Natural killer cell treated with Interleukin-12 subunit alpha and Interleukin-12 subunit beta and Interleukin-15 and Interleukin-18, amount 100 ng/mL, for 72 hours (primary cell): ENCODE measurements at places on chromosomes 2 and 18. TPM values are rescaled to one million over a fixed set of nuclear protein-coding genes. Genes with fewer than 3 reads are reported as not detected.

The FAP gene
- not detected for total RNA-seq

The GAD1 gene
- 0.76 TPM for total RNA-seq

The ZNF396 gene
- total RNA-seq = 1.3 TPM

The EPAS1 gene
- total RNA-seq = 84.7 TPM

The SP9 gene
- not detected for total RNA-seq

The RAB17 gene
- total RNA-seq = not detected

The SLC5A7 gene
- not detected for total RNA-seq

The TMEM247 gene
- not detected for total RNA-seq

The REEP1 gene
- not detected for total RNA-seq

The GKN2 gene
- not detected for total RNA-seq

The ABCG5 gene
- not detected for total RNA-seq

The DSC3 gene
- not detected for total RNA-seq

The ADRA2B gene
- not detected for total RNA-seq

The ZDBF2 gene
- 6.0 TPM for total RNA-seq

The SH2D6 gene
- 0.81 TPM for total RNA-seq

The OR6B2 gene
- not detected for total RNA-seq

The CDH2 gene
- total RNA-seq = 1.4 TPM
